AG20443 (cell line): ENCODE measurements at places on chromosomes 12 and 14.
A peak's percentile ranks its signal among the peaks of the same experiment; 100 is the strongest.

- DNase-seq, result no peak
These were observed 1037.8 kb downstream of the TMEM121 start for GRCh38 chr14:106564058-106564643.

DNA sequence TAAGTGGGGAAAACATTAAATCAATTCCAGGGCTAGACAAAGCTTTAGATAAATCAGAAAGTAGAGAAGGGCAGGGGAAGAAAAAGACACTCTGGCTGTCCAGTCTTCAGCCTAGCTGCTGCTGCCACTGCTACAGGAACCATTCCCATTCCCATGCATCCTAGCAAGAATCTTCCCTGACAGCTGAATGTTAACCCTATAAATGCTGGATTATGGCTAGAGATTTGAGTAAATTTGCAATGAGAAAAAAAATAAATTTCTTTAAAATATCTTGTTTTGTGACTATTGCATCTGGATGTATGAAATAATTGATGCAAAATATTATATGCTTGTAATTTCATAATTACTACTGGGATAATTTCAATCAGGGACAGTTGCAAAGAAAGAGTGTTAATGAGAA is 15.0 kb upstream of the CDKN3 start:
- DNase-seq, result no peak

GRCh38 chr14:104721505-104722431 is 2.3 kb upstream of the ADSS1 start:
- DNase-seq, result peak; percentile 45

DNA sequence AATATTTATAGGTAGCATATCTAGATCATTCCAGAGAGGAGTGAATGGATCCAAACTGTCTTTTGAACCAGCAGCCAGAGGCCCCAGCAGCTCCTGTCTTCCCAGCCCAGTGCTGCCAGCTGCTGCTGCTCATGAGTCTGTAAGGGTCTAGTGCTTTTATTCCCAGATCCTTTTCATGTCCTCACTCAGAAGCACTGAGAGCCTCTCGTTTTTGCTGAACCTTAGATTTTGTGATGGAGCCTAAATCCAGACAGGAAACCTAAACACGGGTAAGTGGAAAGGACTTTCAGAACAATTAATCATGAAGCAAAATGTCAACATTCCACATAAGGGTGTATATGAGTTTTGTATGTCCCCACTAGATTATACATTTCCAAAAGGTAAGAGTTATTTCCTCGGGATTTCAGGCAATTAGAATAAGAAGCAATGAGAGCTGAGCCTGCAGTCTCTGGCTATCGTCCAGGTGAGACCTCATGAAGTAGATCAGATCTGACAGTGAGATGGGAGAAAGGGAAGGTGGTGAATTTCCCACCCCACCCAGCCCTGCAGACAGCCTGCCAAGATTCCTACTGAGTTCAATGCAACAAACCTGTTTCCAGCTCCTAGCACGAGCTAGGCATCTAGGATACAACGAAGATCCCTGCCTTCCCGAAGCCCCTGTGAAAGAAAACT is 84.4 kb downstream of the NINJ2 start:
- peak; percentile 7 for DNase-seq

DNA sequence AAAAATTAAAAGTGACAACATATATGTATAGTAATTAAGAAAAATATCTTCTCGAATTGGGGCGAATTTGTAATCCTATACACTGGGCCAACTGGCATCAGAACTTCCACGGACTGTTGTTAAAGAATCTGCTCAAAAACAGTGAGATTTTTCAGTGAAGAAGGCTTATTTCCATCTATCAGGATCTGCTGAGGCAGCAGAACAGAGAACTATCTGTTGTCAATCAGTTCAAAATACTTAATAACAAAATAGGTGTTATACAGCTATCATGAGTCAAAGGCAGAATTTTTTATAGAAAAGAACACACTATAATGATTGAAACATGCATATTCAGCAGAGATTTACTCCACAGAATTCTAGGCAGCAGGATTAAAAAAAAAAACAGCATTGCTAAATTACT is 41.9 kb downstream of the IFNG-AS1 start:
- DNase-seq, result no peak

DNA sequence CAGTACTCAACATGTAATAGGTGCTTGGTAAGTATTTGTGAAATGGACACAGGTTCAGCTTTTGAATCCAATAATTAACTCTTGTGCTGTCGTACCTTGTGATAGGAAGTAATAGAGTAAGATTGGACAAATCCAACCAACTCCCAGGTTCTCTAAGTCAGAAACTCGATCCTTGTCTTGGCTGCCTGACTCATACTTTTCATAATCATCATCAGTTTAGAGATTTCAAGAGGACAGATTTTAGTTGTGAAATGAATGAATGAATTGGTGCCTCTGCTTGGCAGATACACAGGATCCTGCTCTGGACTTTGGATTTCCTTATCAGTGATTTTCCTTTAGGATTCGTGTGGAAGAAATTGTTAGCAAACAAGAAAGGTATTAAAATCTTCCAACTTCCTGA is 1145.2 kb downstream of the AACS start:
- no peak for DNase-seq

DNA sequence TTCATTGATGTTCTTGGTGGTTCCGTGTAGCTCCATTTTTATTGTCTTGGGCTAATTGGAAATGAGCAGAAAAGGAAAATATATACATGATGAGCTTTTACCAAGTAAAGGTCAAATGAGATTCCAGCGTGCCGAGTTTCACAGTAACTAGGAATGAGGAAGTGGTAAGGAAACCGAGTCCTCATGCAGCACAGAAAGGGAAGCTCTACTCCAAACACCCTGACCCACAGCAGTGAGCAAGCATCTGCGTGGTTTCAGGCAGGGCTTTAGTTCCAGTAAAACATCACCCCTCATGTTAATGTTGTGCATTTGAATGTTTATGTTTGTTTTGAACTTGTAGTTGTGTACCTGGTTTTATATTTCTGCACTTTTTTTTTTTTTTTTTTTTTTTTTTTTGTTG is 208.0 kb downstream of the SLC41A2 start:
- peak; percentile 87 for DNase-seq

- DNase-seq, result no peak
These were observed 123.8 kb downstream of the AACS start for GRCh38 chr12:125189015-125189414.

DNA sequence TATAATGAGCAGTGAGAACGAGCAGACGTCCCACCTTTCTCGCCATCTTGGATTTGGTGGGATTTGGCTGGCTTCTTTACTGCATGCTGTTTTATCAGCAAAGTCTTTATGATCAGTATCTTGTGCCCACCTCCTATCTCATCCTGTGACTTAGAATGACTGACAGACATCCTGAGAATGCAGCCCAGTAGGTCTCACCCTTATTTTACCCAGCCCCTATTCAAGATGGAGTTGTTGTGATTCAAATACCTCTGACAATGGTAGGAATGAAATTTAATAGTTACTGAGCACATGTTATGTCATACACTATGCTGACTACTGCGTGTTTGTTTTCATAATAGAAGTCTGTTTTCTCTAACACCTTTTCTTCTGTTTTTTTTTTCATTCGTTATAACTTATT is 1.9 kb downstream of the TMTC3 start:
- DNase-seq, result no peak

- DNase-seq, result no peak
These were observed 1262.2 kb downstream of the TMEM121 start for GRCh38 chr14:106788534-106788933.

DNA sequence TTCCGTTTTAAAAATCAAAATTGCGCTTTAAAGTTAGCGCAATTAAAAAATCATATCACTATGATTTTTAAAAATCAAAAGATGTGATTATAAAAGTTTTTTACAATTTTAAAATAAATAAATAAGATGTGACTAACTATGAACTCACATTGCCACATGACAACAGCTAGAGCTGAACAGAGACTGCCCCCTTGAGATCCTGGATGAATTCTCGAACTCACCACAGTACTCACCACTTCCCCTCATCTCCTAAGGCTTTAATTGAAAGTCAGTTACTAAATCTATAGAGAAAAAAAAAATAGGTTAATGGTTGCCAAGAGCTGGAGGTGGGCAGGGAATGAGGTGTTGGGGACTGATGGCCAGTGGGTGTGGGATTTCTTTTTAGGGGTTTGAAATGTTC is 384.2 kb downstream of the ZFP36L1 start:
- DNase-seq, result no peak
